Endodermal cell (in vitro differentiated cells): ENCODE measurements at places on chromosomes 3 and 15.

- DNase-seq: no peak
- H3K27me3 ChIP-seq: no peaks in the 10 kb centered on the region
- H3K4me1 ChIP-seq: peaks cover 14% of the 10 kb centered on the region
- H3K27ac ChIP-seq: no peak overlapping the region
- H3K4me3 ChIP-seq: no peak overlapping the region
Observed at GRCh38 chr15:63306492-63307073, 29.2 kb downstream of the APH1B start.

DNA sequence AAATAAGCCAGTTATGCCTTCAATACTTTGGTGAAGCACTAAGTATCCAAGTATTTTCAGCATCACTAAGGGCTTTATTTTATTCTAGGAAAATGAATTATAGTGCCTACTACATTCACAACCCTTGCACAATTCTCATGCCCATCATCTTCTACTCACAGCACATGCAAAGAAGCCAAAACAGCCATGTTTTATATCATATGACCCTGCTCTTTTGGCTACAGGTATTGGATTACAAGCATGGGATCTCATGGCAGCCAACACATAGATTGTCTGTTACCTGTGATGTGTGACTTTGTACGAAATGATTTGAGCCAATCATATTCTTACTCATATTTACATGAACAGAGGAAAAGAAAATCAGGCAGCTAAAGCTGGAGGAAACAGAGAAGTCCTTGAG is 38.6 kb downstream of the STT3B start:
- no peaks in the 10 kb centered on the region for H3K27me3 ChIP-seq
- H3K4me1 ChIP-seq: peaks cover 28% of the 10 kb centered on the region
- H3K36me3 ChIP-seq: peaks cover 4% of the 10 kb centered on the region
- H3K4me3 ChIP-seq: no peak overlapping the region
- DNase-seq: no peak
- H3K27ac ChIP-seq: no peak overlapping the region

DNA sequence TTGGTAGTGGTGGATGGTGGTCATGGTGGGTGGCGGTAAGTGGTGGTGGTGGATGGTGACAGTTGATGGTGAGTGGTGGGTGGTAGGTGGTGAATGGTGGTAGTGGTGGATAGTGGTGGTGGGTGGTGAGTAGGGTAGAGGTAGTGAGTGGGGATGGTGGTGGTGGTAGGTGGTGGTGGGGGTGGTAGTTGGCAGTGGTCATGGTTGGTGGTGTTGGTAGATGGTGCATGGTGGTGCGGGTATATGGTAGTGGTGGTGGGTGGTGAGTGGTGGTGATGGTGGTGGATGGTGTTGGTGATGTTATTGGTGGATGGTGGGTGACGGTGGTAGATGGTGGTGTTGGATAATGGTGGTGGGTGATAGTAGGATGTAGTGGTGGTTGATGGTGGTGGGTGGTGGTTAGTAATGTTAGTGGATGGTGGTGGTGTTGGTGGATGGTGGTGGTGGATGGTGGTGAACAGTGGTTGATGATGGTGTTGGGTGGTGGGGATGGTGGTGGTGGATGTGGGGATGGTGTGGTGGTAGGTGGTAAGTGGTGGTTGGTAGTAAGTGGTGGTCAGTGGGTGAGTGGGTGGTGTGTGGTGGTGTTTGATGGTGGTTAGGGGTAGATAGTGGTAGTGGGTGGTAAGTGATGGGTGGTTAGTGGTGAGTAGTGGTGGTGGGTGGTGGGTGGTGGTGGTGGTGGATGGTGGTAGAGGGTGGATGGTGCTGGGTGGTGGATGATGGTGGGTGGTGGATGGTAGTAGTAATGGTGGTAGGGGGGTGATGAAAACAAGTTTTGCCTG is 16.7 kb upstream of the RIOX2 start:
- H3K27ac ChIP-seq: no peak overlapping the region
- H3K36me3 ChIP-seq: no peaks in the 10 kb centered on the region
- DNase-seq: no peak

GRCh38 chr3:136957751-136958288 is at the start of gene IL20RB:
TSS of gene IL20RB (plus strand) at chr3:136957983. CDS start at chr3:136958114, 131 bp downstream.
- peak; percentile 54 for DNase-seq
- no peak within 1 kb of the TSS for H3K4me3 ChIP-seq
- no peaks in the 10 kb centered on the region for H3K4me1 ChIP-seq
- H3K27me3 ChIP-seq: no peaks in the 10 kb centered on the region
- H3K36me3 ChIP-seq: no peaks in the 10 kb centered on the region
- no peak within 1 kb of the TSS for H3K27ac ChIP-seq

DNA sequence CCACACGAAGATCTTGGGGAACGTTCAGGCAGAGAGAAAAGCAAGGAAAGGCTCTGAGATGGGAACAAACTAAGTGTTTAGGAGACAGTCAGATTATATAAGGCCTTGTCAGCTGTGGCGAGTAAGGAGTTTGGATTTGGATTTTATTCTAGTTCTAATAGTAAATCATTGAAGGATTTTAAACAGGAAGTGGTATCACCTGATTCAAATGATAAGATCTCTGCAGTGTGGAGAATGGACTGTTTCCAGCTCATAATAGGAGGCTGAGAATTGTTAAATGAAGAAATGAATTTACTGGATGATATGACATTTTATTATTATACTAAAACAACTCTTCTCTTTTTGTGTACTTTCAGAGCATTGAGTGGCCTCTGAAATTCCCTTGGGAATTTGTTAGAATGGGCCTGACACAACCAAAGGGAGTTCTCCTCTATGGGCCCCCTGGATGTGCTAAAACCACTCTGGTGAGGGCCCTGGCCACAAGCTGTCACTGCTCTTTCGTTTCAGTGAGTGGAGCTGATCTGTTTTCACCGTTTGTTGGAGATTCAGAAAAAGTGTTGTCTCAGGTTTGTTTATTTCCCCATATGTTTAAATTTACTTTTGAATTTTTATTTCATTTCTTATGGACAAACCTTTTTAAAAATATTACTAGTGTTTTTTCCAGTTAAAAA is 36.0 kb upstream of the GATM start:
- no peak overlapping the region for H3K27ac ChIP-seq
- H3K4me3 ChIP-seq: no peak overlapping the region
- H3K4me1 ChIP-seq: no peaks in the 10 kb centered on the region
- peaks cover 83% of the 10 kb centered on the region for H3K36me3 ChIP-seq
- no peaks in the 10 kb centered on the region for H3K27me3 ChIP-seq

DNA sequence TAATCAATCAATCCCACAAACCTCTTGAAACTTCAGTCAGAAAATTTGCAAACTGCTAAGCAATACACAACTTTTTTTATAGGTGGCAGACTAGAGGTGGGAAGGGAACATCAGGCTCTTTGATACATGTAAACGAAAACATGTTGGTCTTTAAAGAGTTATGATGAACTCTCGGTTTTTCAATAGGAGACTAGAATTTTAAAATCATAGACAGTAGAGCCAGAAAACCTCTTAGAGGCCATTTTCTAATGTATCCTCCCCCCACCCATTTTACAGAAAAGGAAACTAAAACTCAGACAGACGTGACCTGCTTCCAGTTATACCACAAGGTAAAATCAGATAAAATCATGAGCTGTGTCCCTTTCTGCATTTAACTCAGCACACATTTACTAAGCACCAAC is 179.1 kb upstream of the LPP start:
- H3K36me3 ChIP-seq: no peaks in the 10 kb centered on the region
- H3K27me3 ChIP-seq: no peaks in the 10 kb centered on the region
- H3K4me3 ChIP-seq: no peak overlapping the region
- H3K4me1 ChIP-seq: no peaks in the 10 kb centered on the region
- H3K27ac ChIP-seq: no peak overlapping the region

- no peak overlapping the region for H3K27ac ChIP-seq
- no peaks in the 10 kb centered on the region for H3K4me1 ChIP-seq
- no peak overlapping the region for H3K4me3 ChIP-seq
- no peak for DNase-seq
Observed at GRCh38 chr3:143526011-143526545, 322.2 kb downstream of the SLC9A9 start.

DNA sequence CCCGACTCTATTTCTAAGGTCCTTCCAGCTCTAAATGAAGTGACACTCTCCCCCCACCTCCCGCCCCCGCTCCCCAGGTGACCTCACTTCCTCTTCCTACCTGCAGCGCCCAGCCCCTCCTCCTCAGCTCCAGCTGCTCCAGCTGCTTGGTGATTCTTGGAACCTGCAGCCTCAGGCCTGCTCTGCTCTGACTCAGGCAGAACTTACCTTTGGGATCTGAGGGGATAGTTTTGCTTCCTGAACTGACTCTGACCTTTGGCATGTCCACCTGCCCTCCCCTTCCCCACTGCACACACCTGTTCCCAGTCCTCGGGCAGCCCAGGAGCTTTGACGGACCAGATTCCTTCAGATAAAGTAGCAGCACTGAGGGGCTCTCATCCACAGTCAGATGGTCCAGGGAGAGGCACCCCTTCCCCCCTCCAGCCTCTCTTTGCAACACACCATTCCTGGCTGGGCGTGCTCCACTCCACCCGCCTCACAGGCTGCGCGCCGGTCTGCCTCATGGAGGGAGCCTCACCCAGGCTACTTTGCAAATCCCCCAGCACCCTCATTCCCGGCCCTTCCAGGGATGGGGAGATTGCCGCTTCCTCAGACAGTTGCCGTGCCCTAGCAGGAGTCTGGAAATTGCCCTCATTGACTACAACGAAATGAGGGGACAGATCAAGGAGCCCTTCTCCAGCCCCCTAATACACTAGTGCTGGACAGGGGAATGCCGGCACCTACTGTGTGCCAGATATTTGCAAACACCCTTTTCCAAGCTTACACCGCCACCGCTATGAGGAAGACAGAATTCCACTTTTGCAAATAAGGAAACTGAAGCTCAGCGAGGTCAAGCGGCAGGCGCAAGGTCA is 692 bp upstream of the C15orf39 start:
- peak overlapping the region; percentile 89 for H3K4me3 ChIP-seq
- peak; percentile 90 for DNase-seq
- peaks cover 5% of the 10 kb centered on the region for H3K36me3 ChIP-seq
- H3K27me3 ChIP-seq: no peaks in the 10 kb centered on the region
- H3K27ac ChIP-seq: no peak overlapping the region
- H3K4me1 ChIP-seq: peaks cover 24% of the 10 kb centered on the region

GRCh38 chr3:76353683-76354082 is 568.3 kb upstream of the ZNF717 start:
- H3K27ac ChIP-seq: no peak overlapping the region
- no peak for DNase-seq
- H3K27me3 ChIP-seq: no peaks in the 10 kb centered on the region
- H3K4me1 ChIP-seq: no peaks in the 10 kb centered on the region
- no peaks in the 10 kb centered on the region for H3K36me3 ChIP-seq

DNA sequence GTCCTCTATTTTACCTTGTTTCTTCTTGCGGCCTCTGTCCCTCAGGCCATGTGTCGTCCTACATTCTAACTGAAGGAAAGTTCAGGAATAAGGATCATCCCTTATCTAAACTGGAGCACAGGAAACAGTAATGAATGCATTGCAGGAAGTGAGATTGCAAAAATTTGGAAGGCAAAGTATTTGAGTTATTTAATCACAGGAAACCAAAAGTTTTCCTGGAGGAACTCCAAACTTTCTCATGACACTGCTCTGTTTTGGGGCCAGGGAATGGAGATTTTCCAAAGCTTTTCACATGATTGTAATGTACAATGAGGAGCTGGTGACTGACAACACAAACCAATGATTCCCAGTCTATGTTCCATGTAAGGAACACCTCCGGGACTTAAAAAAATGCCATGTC is 57.8 kb upstream of the PLSCR4 start:
- no peak for DNase-seq
- H3K4me1 ChIP-seq: no peaks in the 10 kb centered on the region
- no peaks in the 10 kb centered on the region for H3K27me3 ChIP-seq
- no peak overlapping the region for H3K27ac ChIP-seq
- H3K36me3 ChIP-seq: no peaks in the 10 kb centered on the region

DNA sequence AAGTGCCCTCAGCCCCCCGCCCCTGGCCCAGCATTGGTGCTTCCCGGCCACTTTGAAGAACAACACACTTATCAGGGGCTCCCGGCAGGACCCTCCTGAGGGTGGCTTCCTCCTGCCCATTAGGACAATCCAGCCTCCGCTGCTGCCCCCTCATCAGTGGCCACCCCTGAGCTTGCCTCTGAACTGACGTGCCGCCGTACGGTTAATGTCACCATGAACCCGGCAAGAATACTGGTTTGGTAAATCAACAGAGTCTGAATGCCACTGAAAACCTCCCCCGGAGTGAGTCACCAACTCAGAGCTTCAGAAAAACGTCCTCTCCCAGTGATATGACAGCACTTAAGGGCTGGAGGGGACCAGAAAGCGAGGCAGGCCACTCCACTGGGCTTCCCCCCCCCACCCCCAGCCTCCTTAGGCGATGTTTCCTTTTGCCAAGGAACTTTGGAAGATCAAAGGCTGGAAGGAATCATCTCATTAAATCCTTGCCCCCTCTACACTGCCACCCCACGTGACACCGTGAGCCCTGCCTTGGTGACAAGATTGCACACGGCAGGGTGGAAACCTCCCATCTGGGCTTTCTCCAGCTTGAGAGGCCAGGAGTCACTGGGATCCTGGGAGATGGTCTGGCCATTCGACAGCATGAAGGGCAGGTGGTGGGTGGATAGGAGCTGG is 142.1 kb downstream of the NUP210 start:
- no peak for DNase-seq
- H3K36me3 ChIP-seq: no peaks in the 10 kb centered on the region
- no peak overlapping the region for H3K4me3 ChIP-seq
- H3K27ac ChIP-seq: no peak overlapping the region

DNA sequence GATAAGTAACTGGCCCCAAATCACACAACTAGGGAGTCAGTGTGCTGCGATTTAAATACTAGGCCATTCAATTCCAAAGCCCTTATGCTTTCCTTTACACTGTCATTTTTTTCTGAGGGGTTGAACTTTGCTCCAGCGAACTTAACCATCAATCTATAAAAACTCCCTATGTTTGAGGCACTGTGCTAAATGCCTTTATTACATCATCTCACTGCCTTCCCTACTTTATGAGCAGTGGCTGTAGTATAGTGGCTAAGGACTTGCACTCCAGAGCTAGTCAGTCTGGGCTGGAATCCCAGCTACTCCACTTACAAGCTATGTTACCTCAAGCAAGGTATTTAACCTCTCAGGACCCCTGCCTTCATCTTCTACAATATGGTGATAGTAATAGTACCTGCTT is 26.9 kb upstream of the WDR72 start:
- no peak overlapping the region for H3K27ac ChIP-seq
- no peaks in the 10 kb centered on the region for H3K27me3 ChIP-seq
- H3K4me3 ChIP-seq: no peak overlapping the region
- DNase-seq: no peak
- no peaks in the 10 kb centered on the region for H3K4me1 ChIP-seq

- no peaks in the 10 kb centered on the region for H3K4me1 ChIP-seq
- no peaks in the 10 kb centered on the region for H3K27me3 ChIP-seq
- DNase-seq: no peak
- no peak overlapping the region for H3K27ac ChIP-seq
- no peaks in the 10 kb centered on the region for H3K36me3 ChIP-seq
- H3K4me3 ChIP-seq: no peak overlapping the region
Observed at GRCh38 chr3:87206070-87206469, 21.0 kb upstream of the CHMP2B start.

DNA sequence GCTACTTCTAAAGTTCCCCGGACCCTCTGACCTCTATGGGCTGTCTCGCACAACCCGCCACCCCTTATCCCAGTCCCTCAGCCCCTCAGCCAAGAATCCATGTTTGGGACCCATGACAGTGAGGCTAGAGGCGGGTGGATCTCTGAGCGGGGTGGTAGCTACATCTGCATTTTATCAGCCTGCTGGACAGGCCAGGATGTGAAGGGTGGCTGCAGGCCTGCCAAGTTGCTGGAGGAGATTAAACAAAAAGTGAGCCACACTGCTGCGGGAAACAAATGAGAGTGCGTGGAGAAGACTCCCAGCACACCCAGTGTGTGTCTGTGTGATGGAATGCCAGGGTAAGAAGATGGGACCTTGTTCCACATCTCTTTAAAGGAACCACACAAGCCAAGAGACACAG is 51.1 kb upstream of the SPATA12 start:
- H3K36me3 ChIP-seq: no peaks in the 10 kb centered on the region
- no peak overlapping the region for H3K4me3 ChIP-seq
- DNase-seq: no peak
- H3K27ac ChIP-seq: no peak overlapping the region
- H3K4me1 ChIP-seq: no peaks in the 10 kb centered on the region
